KBM-7 (cell line): ENCODE measurements at places on chromosomes 7 and 10.

DNA sequence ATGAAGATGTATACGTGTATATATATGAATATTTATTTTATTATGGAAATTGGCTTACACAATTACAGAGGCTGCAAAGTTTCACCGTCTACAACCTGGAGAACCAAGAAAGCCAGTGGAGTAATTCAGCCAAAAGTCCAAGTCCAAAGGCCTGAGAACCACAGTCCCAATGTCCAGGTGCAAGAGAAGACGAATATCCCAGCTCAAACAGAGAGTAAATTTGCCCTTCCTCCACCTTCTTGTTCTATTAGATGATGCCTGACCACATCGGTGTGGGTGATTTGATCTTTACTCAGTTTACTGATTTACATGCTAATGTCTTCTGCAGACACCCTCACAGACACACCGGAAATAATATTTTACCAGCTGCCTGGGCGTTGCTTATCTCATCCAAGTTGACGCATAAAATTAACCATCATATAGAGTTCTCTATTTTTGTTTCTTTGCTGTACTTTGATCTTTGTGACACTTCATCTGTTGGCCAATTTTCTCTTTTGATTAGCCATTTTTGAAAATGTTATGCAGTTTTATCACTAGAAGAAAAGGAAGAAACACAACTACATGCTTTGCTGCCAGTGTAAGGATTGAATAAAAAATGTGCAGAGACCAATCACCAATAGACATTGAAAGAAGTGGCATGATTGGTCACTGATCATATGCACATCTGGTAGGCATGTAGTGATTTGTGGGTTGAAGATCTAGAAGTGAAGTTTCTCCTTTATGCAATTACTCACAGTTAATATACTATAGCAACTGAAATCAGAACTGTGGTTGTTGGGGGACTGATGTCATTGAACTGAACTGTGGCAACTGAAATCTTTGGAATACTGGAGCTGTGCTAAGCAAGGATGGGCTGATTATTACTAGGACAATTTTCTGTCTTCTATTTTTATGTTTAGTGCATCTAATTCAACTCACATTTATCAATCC is 68.5 kb downstream of the EPDR1 start:
- no peak for DNase-seq

- no peak for DNase-seq
Measured at GRCh38 chr7:21543528-21544302, 876 bp downstream of the DNAH11 start.

- DNase-seq: no peak
Measured at GRCh38 chr7:37633048-37633447, 50.5 kb upstream of the GPR141 start.

DNA sequence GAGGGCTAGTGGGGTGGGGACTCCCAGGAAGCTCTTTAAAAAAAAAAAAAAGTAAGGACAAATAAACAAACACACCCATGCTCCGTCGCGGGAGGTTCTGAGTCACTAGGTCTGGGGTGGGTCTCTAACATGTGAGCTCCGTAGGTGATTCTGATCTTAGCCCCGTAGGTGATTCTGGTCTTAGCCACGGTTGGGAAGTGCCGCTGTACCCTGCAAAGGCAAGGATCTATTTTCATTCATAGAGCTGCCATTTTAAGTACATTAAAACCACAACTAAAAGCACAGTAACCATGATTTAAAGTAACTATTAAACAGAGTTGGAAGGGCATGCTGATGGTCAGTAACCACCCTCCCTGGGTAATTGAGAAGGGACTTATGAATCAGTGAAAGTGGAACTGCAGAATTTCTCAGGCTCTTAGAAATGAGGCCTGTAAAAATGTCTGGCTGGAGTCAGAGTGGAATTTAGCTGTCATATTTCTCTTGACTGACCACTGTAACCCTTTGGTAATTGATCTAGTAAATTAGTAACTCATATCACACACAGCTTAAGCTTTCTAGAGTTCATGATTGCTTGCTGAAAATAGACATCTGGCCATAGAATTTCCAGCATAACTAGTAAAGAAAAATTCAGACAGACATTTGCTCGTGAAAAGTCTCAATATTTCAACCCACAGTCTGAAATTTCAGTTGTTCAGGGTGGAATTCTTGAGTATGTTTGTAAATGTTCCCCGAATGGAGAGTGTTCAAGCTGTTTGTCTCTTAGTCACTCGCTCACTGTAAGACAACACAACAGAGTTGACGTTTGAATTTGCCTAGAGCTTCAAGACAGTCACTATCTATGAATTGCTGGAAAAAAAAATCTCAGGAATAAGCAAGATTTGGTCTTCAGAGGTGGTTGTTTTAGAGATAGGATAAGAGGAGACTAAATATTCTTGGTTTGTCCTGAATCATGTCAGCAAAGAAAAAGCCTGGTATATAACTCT is 34.2 kb upstream of the TCF7L2 start:
- no peak for DNase-seq

DNA sequence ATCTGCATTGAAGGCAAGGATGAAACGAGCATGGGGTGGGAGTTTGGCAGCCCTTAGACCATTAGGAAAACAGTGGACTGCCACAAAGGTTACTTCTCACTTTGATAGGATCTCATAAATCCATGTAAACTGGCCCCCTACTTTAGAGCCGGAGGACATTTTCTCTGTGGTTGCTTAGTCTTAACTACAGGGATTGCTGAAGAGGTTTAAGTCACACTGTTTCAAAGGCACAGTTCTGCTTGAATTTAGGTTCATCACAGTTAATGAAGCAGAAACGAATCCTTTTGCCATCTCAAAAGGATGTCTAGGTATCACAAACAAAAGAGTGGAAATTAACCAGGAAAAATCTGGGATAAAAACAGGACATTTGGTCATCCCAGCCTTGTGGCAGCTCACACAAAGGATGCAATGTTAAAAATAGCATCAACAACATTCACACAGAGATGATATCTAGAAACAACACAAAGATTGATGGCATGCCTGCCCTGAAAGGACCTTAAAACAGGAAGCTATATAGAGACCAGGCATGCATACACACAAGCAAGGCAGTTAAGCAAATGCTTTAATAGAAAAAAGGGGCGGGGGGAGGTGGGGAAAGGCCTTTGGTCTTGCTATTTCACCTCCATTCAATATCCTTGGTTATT is 74.0 kb downstream of the DOCK4 start:
- peak; percentile 13 for DNase-seq

DNA sequence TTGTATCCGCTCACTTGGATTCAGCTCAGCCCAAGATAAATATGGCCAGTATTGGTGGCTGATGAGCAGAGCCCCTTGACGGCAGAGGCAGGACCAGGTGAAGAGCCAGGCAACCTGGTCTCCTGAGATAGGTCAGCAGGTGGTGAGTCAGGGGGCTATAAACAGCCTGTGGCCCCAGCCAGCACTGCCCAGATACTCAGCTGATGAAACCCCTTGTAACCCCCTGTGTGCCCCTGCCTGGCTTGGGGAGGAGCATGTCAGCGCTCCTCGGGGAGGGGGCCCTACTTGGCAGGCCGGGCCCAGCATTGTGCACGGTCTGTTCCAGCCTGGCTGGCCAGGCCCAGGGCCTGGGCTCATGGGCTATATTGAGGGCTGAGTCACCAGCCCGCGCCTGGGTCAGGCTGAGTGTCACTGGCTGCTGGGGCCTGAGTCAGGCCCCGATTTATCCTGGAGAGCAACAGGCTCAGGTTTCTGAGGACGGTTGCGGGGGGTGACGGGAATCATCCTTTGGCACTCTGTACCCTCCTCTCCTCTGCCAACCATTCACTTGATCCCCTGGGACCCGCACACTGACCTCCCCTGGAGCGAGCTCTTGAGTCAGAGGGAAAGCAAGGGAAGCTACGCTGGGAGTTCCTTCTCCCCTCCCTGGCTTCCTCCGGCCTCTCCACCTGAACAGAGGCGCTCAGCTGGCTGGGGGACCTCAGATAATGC is 2.8 kb upstream of the FLNC start:
- DNase-seq: no peak

DNA sequence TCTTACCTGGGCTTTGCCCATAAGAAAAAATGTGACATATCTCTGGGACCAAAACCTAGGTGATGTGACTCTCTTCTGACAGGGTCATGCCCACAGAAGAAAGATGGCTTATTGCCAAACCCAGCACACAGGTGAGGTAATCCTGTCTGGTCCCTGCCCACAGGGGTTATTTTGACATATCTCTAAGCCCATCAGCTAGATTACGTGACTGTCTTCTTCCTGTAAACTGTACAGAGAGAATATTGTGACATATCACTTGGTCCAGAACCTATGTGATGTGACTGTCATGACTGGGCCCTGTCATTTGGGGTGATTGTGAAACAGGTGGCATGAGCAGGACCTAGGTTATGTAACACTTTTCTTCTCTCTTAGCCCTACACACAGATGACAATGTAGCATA is 48.8 kb upstream of the ZNF680 start:
- DNase-seq: no peak

DNA sequence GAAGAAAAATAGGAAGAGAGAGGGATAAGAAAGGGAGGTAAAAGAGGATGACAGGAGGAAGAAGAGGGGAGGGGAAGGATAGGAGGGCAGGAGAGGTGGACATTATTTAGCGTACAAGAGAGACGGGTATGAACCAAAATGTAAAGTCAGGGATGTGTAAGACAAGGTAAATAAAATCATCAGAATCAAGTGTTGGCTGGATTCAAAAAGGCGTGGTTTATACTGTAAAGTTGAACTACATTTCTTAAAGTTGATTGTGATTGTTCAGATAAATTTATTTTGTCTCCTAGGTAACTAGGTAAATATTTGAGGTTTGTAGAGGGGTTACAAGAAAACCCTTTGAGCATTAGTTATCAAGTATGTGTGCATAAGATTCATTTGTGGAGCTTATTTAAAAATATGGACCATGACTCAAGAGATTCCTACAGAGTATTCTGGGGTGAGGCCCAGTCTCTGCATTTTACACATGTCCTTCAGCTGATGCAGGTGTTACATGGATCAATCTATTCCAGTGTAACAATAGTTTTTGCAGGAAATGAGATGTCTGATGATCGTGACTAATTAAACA is 512.1 kb upstream of the MBL2 start:
- no peak for DNase-seq

DNA sequence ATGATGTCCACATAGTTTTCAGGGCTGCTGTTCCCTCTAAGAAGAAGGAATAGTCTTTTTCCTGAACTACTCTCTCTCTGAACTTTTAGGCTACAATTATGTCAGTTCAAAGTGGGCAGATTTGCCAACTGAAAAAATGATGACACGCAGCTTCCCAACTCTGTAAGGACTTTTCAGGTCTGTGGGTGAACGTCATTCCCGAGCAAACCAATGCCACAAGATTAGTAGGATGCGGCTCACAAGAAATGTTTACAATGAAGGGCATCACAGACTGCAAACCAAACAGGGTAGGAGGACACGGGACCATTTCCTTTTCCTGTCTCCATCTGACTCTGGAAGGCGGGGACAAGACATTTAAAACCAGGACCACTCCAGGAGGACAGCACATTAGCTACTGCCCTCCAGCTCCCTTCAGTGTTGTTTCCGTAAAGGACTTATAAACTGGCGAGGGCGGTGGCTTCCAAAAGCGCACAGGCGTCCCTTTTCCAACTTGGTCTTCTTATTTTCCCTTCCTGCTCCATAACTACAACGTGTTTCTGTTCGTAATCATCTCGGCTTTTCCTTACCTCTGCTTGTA is 539 bp upstream of the MKLN1 start:
- DNase-seq: no peak

DNA sequence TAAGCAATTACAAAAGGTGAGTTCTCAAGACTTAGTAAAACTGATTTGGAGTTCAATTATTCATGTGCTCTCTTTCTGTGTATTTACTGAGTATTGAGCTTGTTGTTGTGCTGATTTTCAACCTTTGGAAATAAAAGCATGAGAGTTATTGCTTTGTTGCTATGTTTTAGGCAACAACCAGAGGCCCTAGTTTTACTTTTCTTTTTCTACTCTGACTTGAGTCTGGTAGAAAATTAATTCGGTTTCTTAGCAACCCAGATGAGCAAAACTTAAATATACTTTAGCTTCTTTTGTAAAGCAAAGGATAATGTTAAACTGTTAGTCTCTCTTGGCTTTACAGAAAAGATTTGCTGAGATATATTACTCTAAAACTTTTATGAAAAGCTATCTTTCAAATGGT is 66.4 kb upstream of the SCIN start:
- no peak for DNase-seq

DNA sequence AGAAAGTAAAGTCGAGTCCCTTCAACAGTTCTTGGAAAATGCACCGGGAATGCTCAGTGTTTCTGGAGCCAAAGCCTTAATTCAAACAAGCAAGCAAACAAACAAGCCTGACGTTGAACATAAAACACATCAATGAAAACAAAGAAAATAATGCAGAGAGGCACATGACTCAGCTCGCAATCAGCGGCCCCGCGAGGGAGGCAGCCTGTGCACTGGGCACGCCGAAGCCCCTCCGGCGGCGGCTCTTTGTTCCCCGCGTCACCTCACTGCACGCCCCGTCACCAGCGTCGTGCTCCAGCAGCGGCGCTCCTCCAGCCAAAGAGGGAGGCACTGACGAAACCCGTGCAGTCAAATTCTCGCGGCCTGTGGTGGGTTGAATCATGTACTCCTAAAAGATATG is 151.5 kb downstream of the DNAJB6 start:
- no peak for DNase-seq

DNA sequence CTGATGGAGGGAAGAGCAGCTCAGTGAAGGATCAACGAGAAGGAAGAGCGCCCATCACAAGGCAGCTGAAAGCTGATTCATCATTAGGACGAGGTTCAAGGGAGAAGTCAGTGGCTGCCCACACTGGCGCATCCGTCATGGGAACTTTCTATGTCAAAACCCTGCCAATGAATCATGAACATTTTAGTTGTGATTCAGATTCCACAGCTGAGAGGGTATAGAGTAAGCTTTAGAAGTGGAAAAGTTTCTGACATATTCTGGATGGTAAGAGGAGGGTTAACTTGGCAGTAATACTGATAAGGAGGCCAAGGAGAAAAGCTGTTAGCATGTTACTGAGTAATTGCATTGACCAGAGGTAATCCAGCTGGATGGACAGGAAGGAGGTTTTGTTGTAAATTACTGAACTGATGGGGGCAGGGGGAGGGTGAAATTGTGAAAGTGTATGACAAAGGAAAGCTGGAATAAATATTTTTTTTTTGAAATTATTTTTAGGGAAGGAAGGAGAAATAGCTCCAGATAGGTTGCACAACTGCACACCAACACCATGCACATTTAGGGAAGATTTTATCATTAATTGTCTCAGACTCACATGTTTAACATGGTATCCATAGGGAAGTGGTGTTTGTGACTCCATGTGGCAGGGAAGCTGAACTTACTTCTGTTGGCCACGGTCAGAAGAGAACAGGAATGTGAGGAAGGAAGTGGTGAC is 78.3 kb upstream of the NRP1 start:
- DNase-seq: peak; percentile 38

DNA sequence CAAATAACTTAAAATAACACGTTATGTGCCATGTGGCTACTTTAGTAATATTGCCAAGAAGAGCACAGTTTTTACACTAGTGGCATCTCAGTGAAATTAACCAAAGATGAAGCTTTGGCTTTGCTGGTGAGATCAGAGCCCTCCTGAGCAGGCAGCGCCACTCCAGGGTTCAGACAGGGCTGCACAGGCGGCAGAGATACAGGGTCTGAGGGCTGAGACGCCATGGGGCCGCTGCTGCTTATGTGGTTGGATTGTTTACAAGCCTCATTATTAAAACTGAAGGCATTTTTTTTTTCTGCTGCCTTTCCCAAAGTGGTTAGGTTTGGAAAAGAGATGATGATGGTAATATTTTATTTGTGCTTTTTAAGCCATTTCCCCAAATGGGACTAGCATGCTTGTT is 68.8 kb upstream of the DNAJB6 start:
- no peak for DNase-seq

- DNase-seq: no peak
Measured at GRCh38 chr7:98655611-98656010, 38.5 kb downstream of the NPTX2 start.

- no peak for DNase-seq
Measured at GRCh38 chr10:79298403-79299244, 48.6 kb upstream of the PPIF start.

GRCh38 chr7:76225379-76225778 is 23.7 kb downstream of the SRRM3 start:
- peak; percentile 27 for DNase-seq
